ENCODE measurements at places on chromosomes 1 and 21.

DNA sequence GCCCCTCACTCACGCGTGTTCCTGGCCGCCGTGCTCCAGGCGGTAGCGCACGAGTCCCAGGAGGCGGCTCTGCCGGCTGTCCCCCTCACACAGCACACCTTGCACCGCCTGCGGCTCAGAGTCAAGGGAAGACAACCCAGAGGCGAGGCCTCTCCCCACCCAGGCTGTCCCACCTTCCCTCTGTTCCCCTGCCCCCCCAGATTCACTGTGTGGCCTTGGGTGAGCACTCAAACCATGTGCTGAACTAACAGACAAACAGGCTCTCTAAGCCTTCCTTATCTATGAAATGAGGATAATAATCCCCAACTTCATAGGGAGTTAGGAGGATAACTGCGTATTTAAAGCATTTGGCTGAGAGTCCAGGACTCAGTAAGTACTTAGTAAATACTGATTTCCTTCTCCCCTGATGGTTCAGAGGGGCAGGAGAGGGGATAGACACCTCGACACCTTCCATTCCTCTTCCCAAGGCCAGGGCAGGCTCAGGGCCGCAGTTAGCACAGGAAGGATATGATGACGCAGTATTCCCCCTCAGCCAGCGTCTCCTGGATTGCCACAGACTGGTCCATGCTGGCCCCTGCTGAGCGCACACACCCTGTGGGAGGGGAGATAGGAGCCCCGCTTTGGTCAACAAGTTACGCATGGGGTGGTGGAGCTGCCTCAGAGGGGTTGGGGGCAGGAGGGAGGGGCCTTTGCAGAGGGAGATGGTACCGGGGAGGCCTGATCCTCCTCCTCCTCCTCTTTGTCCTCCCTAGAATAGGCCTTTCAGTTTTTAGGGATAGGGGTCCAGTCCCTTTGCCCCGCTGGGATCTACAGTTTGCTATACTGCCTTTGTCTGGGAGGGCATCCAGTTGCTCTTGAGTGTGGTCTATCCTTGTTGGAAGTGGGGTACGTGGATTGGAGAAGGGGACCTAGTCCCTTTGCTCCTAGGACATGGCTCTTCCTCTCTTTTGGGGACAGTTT, 830 bp downstream of the INPP5B start:
- DNase-seq, result no peak

DNA sequence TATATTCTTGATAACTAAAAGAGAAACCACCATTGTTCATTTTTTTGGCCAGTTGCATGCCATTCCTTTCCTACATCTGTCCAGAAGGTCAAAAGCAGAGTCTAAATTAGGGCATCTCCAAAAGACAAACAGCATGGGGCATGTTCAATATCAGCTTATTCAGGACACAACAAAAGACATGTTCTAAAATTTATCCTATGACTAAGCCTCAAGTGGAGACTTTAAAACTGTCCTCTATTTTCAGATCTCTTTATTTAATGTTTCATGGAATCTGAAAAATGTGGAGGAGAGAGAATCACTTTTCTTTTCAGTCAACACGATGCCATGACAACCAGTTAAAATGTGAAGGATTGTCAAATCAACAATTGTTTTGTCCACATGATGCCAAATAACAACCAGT, 303.4 kb upstream of the PRMT6 start:
- DNase-seq, result no peak

DNA sequence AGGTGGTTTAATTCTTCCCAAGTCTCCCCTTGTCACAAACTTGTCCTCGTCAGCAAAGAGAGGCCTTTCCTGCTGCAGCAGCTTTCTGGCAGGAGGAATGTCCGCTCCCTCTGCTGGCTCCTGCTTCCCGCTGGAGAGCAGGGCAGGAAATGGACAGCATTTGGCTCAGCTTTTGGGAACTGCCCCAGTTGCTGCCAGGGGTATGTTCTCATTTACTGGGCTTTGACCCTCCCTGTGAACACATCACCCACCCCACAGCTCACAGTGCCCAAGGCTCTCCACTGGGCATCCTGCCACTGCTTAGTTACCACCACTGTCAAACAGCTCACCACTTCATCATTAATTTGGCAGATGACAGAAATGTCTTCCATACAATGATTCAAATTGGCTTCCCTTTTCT, 75.4 kb downstream of the MRPL37 start:
- no peak for DNase-seq

DNA sequence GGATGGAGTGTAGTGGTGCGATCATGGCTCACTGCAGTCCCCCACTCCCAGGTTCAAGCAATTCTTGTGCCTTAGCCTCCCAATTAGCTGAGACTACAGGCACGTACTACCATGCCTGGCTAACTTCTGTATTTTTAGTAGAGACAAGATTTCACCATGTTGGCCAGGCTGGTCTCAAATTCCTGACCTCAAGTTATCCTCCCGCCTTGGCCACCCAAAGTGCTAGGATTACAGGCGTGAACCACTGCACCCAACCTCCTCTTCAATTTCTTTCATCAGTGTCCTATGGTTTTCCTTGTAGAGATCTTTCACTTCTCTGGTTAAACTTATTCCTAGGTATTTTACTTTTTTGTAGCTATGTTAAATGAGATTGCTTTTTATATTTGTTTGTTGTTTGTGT, 10.7 kb upstream of the MAST2 start:
- no peak for DNase-seq

DNA sequence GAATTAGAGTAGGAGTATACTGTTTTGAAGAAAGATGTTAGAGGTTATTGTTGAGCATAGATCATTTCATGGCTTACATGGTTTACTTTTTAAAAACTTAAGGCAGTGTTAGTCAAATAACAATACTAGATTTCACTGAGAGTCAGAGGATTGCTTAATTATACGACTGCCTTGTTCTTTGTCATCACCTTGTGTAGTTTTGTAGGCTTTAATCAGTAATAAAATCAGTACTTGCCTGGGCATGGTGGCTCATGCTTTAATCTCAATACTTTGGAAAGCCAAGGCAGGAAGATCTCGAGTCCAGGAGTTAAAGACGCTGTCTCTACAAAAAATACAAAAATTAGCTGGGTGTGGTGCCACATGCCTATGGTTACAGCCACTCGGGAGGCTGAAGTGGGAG, 41.3 kb upstream of the GPR52 start:
- no peak for DNase-seq

DNA sequence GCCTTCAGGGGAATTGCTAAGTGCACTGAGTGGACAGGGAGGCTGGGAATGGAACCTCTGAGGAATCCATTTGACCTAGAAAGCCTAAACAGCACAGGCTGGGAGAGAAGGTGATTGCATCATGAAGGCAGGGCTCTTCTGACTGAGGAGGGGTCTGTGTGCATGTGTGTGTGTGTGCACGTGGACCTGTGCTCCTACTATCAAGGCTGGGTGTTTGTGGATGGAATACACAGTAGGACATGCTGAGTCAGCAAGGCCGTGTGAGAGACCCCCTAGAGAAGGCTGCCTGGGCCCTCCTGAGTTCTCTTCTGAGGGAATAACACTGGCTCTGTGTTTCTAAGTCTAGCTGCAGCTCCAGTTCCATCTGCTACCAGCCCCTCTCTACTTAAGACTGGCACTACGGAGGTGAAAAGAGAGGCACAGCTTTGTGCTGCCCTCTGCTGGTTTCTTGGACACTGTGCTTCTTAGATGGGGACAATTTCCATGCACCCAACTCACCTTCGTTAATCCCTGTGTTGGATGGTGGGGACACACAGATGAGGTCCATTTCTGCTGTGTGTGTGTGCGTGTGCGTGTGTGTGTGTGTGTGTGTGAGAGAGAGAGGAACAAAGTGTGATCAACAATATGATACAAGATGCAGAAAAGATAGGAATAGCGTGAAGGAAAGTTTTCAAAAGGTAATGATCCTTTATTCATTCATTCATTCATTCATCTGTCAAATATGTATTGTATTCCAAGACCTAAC, 6.2 kb upstream of the EFCAB14 start:
- DNase-seq, result peak; percentile 56

DNA sequence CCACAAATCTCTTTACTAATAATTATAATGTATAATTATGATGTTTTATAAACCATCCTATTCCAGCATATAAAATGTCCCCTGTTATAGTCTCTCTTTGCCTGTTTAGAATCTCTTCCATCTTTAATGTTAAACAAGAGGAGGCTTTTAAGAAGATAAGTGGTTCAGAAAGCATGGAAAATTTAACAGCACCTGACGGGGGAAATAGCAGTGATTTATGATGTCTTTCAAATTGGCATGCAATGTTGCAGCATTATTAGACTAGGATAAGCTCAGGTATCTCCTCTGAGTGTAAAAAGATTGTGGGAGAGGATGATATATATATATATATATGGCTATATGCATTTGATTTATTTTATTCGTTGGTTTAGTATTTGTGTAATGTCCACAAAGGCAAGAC, 24.4 kb downstream of the GIPC2 start:
- DNase-seq, result no peak

DNA sequence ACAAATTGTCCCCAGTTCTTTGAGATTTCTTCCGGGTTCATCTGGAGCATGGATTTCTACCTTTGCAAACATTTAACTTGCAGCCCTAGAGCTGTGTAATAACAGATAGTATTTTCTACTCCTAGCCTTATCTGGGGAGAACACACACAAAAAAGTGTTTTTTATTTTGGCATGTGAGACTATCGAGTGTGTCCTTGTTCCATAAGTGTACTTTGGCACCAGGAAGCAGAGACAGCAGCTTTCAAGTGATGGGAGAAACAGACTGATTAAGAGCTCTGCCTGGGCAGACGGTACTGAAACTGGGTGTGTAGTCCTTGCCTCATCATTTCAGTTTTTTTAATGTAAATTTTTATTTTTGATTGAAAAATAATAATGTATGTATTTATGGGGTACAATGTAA, 297.4 kb downstream of the ST6GALNAC3 start:
- no peak for DNase-seq

- DNase-seq, result peak; percentile 51
Observed at GRCh38 chr1:51192213-51192843, 43.7 kb upstream of the RNF11 start.

GRCh38 chr1:1080951-1081310, 6.8 kb upstream of the RNF223 start:
- DNase-seq, result no peak

GRCh38 chr1:9807541-9807940, 16.2 kb downstream of the CLSTN1 start:
- no peak for DNase-seq

DNA sequence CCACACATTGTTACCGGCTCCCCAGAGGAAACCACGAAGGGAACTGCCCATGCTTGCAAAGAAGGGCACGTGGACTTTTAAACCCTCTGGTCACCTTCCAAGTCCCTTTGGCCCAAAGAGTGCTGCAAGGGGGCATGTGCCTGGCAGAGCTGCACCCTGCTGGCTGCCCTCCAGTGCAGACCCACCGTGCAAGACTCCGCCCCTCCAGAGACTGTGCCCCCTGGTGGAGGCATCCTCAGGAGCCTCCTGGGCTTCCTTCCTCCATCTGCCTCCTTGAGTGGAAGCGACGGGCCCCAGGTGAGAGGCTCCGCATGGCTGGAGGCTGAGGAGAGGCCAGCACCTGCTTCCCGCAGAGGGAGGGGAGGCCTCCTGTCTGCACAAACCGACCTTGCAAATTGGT, 100.6 kb downstream of the CRYAA start:
- peak; percentile 32 for DNase-seq

- DNase-seq, result no peak
Observed at GRCh38 chr1:224082146-224082545, 31.8 kb upstream of the FBXO28 start.

- DNase-seq, result no peak
Observed at GRCh38 chr1:149877211-149877946, 22.0 kb upstream of the BOLA1 start.

All from stimulated activated CD4-positive, alpha-beta T cell treated with anti-CD3 and anti-CD28 coated beads, Interleukin-12 subunit alpha, Interleukin-12 subunit beta, amount 100 ng/mL, for 4 hours (primary cell).